Cardiac septum (tissue), 1 donor: ENCODE measurements at places on chromosomes 1 and 21. TPM values are rescaled to one million over a fixed set of nuclear protein-coding genes. Genes with fewer than 3 reads are reported as not detected.

The OR2G6 gene
- not detected for total RNA-seq

The TCP10L gene
- 2.5 TPM for total RNA-seq

The NBPF19 gene
- total RNA-seq = 5.9 TPM

The LAMTOR2 gene
- 49.8 TPM for total RNA-seq

The SIPA1L2 gene
- 98.7 TPM for total RNA-seq

The SMIM1 gene
- 8.0 TPM for total RNA-seq

The ZYG11A gene
- not detected for total RNA-seq

The CAMK1G gene
- total RNA-seq = not detected

The RGS16 gene
- total RNA-seq = 1.9 TPM

The GBP2 gene
- total RNA-seq = 9.5 TPM

The SLAMF6 gene
- total RNA-seq = 0.13 TPM

The NEK2 gene
- not detected for total RNA-seq

The LCE3E gene
- total RNA-seq = not detected

The COL6A1 gene
- 140 TPM for total RNA-seq

The INPP5B gene
- 13.7 TPM for total RNA-seq

The LRRC8B gene
- total RNA-seq = 4.5 TPM

The HHIPL2 gene
- total RNA-seq = not detected

The KRTAP11-1 gene
- total RNA-seq = not detected

The ACTL8 gene
- not detected for total RNA-seq

The CCDC190 gene
- total RNA-seq = 0.59 TPM

The WLS gene
- total RNA-seq = 78.0 TPM

The SPATA21 gene
- not detected for total RNA-seq

The CASQ2 gene
- 1,254 TPM for total RNA-seq

The DAB1 gene
- total RNA-seq = 2.0 TPM

The TRIM58 gene
- total RNA-seq = 1.2 TPM

The PYHIN1 gene
- total RNA-seq = 0.19 TPM

The COL9A2 gene
- 1.3 TPM for total RNA-seq

The CCDC17 gene
- 1.2 TPM for total RNA-seq

The RAVER2 gene
- 12.2 TPM for total RNA-seq

The OR2T4 gene
- not detected for total RNA-seq

The S100A8 gene
- total RNA-seq = 71.3 TPM

The FHAD1 gene
- total RNA-seq = 0.32 TPM

The HES2 gene
- total RNA-seq = not detected

The RPE65 gene
- total RNA-seq = 0.13 TPM

The ANKRD34A gene
- 2.9 TPM for total RNA-seq

The GNAT2 gene
- not detected for total RNA-seq

The PTPN22 gene
- 0.70 TPM for total RNA-seq

The CHD5 gene
- total RNA-seq = 0.81 TPM

The SYT6 gene
- 0.22 TPM for total RNA-seq

The PRAMEF25 gene
- not detected for total RNA-seq

The KCNK2 gene
- total RNA-seq = 0.11 TPM

The OR2L5 gene
- not detected for total RNA-seq

The FAM163A gene
- 0.16 TPM for total RNA-seq

The MYBPH gene
- total RNA-seq = not detected

The KRTAP19-1 gene
- not detected for total RNA-seq

The MPL gene
- 1.6 TPM for total RNA-seq

The CATSPERE gene
- 0.38 TPM for total RNA-seq

The OR14K1 gene
- total RNA-seq = not detected

The INSRR gene
- total RNA-seq = 0.24 TPM

The SPRR2A gene
- total RNA-seq = not detected

The PDC gene
- not detected for total RNA-seq

The CLCA4 gene
- 0.13 TPM for total RNA-seq

The SPTA1 gene
- total RNA-seq = 0.43 TPM

The GPR52 gene
- total RNA-seq = 4.3 TPM

The ITLN2 gene
- total RNA-seq = not detected

The CPTP gene
- total RNA-seq = 50.2 TPM

The NCAM2 gene
- 2.8 TPM for total RNA-seq

The EPHA10 gene
- not detected for total RNA-seq

The SPRR2F gene
- total RNA-seq = not detected

The CD48 gene
- 1.00 TPM for total RNA-seq
